ENCODE measurements at places on chromosomes 2 and 18. TPM values are rescaled to one million over a fixed set of nuclear protein-coding genes. Genes with fewer than 3 reads are reported as not detected.

DNA sequence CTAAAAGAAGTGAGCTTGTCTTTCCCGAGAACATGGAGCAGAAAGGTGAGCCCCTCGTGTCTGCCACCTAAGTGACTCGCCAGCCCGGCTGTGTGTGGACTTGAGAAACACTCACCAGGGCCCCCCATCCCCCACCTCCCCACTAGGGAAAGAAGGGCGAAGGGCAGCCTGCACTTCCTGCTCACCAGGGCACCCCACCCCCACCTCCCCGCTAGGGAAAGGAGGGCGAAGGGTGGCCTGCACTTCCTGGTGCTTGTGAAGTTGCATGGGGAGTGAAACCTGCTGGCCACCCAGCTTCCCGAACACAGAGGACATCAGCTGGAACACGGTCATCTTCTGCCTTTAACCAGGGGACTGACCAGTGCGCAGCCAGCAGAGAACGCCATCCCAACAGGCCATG, 402.7 kb upstream of the SALL3 start:
- no peak for DNase-seq

DNA sequence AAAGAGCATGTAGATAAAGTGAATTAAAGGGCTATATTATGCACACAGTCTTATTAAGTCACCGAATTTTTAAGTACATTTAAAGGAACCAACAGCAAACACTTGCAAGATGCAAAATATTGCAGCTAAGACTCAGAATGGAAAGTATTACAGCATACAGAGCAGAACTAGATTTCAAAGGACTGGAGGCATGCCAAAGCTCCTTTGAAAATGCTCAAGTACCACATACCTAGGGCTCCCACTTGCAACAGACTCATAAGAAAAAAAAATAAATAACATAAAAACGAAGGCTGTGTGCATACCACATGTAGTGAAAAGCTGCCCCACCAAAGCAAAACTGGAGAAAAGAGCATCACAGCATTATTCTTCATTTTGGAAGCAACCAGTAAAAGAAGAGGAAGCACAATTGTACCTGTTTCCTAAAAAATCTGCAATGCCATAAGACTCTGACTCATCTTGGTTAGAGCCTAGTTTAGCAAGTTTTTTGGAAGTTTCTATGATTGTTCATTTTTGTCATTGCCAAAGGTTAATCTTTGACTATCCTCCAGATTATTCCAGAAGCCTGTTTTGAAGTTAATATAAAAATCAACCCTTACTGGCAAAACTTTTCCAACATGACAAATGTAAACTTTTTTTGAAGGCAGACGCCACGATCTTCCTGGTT, 306.0 kb upstream of the COL3A1 start:
- no peak for DNase-seq

ARL5A gene
- total RNA-seq = 41.6 TPM

DNA sequence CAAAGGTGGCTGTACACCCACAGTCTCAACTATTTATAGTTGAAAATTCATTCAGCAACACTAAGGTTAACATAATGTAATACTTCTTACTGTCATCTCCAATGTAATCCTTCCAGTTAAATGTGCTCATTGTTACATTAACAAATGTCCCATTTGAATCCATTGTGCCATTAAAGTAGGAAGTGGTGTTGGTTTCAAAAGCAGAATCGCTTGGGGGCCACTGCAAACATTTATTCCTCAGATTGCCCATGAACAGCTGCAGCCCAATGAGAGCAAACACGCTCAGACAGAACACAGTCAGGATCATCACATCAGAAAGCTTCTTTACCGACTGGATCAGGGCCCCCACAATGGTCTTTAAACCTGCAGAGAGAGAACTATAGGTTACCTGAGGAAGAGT, 41.4 kb downstream of the SCN3A start:
- no peak for DNase-seq

Data from CD4-positive, alpha-beta memory T cell (primary cell).